ENCODE measurements at places on chromosomes 2 and 18.

GRCh38 chr18:24922491-24922890, 429.5 kb downstream of the ZNF521 start:
- no peak for DNase-seq

- DNase-seq = no peak
Measured at GRCh38 chr2:60438131-60438530, 115.3 kb downstream of the BCL11A start.

DNA sequence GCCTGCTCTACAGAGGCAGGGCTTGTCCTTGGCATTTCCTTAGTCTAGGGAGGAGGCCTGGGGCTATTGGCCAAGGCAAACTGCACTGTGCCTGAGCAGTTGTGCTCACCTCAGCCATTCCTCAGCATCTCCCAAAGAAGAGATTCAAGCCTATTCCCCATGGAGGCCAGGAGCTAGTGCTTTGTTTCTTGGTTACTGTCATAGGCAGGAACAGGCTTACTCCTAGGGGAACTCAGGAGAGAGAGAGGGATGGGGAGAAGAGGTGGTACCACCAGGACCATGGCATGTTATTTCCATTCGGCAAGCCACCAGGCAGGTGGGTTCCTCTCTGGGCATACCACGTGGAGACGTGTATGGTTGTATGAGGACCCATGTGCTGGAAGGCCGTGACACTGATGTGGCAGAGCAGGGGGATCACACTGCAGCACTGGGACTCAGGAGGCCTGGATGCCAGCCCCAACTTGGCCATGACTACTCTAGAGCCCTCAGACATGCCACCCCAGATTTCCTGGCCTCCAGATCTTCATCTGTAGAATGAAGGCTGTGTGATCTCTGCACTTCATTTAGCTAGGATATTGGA, 233.7 kb downstream of the LOXHD1 start:
- DNase-seq = no peak

GRCh38 chr18:77140439-77141109, 8.0 kb upstream of the MBP start:
- DNase-seq = no peak

GRCh38 chr18:59229701-59230443, 9.9 kb downstream of the GRP start:
- no peak for DNase-seq

DNA sequence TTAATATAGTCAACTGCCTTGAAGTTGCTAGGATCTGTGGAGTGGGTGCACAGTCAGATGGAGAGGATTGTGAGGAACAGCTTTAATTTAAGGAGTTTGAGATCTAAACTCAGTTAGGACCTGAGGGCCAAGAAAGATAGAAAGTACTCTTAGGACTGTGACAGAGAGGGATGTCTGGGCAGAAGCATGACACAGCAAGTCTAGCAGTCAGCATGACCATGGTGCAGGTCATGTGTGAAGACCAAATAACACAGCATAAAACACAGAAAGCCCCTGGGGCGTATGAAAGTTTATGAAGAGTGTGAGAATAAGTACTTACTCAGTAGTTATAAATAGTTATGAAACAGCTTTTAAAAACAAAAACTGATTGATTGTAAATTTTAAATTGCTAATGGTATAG, 107.2 kb downstream of the GALNT1 start:
- DNase-seq = no peak

DNA sequence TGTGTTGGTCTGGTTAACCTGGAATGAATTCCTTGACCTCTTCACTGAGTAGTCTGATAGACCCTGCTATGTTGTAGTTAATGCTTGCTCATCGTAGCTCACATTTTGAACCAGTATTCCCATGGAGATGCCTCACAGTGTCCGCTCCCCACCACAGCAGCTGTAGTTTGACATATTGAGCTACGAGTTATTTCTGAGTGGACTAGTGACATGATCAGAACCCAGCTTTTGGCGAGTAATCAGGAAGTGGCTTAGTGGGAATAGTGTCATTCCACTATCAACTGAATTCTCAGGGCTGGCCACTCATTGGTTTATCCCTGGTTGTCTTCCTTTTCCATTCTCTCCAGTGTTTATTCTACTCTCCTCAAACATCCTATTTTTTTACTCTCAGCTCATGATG, 102.7 kb downstream of the MYO1B start:
- no peak for DNase-seq

- no peak for DNase-seq
Measured at GRCh38 chr2:108607706-108608301, 73.5 kb downstream of the LIMS1 start.

- DNase-seq = no peak
Measured at GRCh38 chr2:46836295-46837111, 79.1 kb downstream of the MCFD2 start.

GRCh38 chr2:218406949-218407618, 7.4 kb downstream of the CTDSP1 start:
- no peak for DNase-seq

- DNase-seq = no peak
Measured at GRCh38 chr2:198558176-198558575, 753.8 kb downstream of the PLCL1 start.

- no peak for DNase-seq
Measured at GRCh38 chr2:226825056-226825455, 10.8 kb upstream of the RHBDD1 start.

GRCh38 chr2:54240515-54241469, 15.2 kb downstream of the TSPYL6 start:
- no peak for DNase-seq

DNA sequence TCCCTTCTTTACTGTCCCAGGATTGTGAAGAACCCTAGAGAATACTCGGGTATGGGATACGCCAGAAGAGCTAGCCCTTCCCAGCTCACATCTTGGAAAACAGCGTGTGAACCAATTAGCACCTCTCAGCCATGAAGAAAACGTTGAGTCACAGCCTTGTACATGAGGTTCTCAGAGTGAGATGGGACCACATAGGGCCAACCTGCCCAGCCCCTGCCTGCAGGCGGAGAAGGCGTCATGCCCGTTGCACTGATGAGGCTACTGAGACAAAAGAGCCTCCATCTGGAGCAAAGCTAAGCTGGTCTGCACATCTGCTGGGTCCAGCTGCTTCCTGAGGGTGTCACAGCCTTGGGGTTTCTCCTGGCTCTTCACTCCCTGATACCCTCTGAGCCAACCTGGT, 92.2 kb downstream of the LBH start:
- no peak for DNase-seq

DNA sequence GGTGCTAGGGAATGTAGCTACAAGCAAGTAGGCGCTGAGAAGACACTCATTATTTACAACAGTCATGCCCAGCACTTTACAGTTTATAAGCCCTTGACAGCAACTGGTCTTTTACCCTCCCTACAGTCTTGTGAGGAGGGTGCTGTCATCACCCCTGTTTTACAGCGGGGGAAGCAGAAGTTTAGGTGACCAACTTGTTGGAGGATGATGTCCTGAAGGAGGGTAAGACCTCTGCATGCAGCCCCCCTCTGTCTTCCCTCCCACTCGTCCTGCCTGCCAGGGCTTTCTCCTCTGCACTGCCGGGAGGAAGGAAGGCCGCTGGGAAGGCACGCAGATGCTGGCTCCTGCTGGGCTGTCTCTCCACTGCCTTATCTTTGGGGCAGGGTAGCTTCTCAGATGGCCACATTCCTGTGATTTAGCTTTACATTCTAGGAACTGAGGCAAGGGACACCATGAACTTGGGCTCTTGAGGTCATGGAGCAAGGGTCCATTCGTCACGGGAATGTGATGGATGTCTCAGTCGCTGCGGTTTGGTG, 972 bp downstream of the IL1R1 start:
- DNase-seq = no peak

GRCh38 chr2:239675826-239676715, 275.3 kb upstream of the HDAC4 start:
- no peak for DNase-seq

DNA sequence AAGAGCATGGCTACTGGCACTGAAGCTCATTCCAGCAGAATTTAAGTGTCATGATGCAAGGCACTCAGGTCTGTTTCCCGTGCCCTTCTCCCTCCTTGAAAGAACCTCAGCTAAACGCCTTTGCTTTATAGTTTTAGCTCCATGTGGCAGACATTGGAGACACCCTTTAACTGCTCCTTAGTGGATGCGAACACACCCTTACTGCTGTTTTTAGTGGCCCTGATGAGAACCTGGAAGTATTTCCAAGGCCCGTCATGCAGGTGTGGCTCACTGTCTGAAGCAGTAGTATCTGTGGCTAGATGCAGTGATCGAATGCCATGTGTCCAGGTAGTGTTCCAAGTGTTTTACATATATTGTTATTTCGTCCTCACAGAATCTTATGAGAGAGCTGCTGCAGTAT, 28.3 kb downstream of the KIF5C start:
- DNase-seq = no peak

DNA sequence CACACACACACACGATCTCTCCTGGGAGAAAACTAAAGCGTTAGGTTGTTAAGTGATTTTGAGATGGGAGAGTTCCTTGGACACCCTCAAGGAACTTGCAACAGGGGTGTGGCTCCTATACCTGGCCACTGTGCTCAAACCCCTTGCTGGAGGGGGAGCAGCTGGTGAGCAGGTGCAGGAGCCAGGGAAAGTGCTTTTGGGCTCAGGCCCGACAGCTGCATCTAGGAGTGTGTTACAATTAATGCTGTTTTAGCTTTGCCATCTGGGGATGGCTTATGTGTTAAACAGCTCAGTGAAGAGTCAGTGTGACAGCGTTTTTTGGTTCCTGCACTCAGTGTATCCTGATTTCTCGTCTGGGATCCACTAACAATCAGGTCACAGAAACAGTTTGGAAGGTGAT, 510.8 kb downstream of the TRIB2 start:
- no peak for DNase-seq

DNA sequence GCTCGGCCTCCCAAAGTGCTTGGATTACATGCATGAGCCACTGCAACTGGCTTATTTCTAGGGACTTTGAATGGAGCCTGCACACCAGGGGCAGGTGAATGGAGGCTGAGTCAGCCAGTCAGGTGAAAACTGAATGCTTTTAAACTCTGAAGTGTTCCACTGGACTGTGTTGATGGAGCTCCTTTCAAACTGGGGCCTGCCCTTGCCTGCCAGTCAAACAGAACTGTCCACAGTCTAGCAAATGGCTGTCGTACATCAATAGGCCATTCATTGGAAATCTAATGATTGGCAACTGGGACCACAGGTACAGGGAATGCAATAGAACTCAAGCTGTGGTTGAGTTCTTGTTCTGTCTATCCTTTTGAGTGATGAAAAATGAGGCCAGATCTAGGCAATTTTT, 966 bp upstream of the NOSTRIN start:
- DNase-seq = no peak

DNA sequence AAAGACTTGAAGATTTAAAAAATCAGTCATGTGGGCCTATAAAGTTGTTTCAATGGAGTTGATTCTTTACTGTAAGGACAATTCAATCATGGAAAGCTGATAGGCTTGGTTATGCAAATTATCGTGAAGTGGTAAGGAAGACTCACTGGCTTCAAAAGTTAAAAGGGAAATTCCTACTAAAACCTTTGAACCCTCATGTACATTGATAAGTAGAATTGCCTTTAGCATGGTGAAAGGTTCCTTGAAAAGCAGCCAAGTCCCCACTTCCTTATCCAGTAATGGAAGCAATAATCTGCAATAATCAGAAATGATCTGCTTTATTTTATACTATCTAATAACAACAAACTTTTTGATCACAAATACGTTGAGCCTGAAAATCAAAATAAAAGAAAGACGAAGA, 14.4 kb upstream of the CCL20 start:
- no peak for DNase-seq

DNA sequence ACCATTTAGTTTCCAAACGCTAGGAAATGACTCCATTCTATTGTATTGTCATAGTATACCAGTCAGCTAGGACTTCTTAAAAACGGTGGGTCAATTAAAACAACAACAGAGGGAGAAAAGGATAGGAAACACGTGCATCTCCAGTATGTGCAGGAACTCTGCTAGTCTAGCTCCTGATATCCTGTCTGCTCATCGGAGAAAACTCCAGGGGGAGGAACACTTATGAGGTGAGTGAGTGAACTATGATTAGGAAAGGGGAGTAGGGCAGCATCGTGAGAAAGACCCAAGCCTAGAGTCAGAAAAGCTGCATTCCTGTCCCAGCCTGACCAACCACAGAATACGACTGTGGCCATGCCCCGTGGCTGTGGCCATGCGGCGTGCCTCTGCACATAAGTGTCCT, 34.2 kb downstream of the DTNB start:
- no peak for DNase-seq

Data from retinal pigment epithelial cell (primary cell).